CD4-positive, alpha-beta T cell treated with Interleukin-2 at 100 ng/mL for 4 hours (primary cell): ENCODE measurements at places on chromosomes 2 and 18.

- peak; percentile 22 for DNase-seq
Observed at GRCh38 chr2:160918906-160919503, 241.2 kb upstream of the TANK start.

DNA sequence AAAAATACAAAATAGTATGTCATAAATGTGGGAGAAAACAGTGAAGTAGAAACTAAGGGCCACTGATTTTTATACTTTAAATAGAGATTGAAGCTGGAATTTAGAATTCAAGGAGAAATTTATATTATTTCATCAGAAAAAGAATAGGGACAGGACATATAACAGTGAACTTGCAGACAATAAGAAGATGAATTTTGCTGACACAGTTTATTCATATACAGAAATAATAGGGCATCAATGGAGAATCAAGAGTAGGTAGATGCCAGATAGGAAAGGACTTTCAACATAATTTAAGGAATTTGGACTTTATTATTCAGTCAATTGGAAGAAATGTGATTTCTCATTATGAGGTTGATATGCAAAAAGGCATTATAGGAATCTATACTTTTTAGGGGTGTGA, 118.9 kb upstream of the HNMT start:
- no peak for DNase-seq

DNA sequence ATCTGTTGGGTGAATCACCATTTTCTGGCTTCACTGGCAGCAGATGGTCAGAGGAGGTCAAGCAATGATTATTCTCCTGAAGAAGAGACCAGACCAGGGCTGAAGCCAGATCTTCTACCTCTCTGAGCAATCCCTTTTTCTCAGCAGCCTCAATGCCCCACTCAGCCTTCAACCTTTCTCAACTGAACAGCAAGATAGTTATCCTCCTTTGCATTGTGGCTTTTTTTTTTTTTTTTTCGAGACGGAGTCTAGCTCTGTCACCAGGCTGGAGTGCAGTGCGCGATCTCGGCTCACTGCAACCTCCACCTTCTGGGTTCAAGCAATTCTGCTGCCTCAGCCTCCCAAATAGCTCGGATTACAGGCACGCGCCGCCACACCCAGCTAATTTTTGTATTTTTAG, 50.5 kb downstream of the ZFP36L2 start:
- peak; percentile 35 for DNase-seq

- DNase-seq = no peak
Observed at GRCh38 chr18:21481739-21482138, 118.8 kb downstream of the ESCO1 start.

DNA sequence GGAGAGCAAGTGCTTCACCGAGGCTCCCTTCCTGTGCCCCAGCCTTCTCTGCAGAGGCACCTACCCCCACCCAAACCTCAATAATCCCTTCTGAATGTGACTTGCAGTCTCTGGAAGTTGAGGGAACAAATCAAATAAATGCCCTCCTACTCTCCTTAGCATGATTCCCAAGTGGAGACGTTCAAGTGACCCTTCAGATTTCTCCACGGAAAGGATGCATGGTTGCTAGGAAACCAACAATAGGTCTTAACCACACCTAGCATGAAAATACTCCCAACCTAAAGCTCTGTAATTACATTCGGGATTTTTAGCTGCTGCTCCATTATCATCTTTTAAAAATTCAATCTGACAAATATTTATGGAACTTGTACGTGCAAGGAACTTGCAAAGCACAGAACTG, 50.2 kb upstream of the CABLES1 start:
- no peak for DNase-seq

- DNase-seq = no peak
Observed at GRCh38 chr2:126981476-126981875, 82.8 kb downstream of the TEX51 start.

GRCh38 chr2:105577762-105578161, 166.9 kb upstream of the NCK2 start:
- DNase-seq = no peak

DNA sequence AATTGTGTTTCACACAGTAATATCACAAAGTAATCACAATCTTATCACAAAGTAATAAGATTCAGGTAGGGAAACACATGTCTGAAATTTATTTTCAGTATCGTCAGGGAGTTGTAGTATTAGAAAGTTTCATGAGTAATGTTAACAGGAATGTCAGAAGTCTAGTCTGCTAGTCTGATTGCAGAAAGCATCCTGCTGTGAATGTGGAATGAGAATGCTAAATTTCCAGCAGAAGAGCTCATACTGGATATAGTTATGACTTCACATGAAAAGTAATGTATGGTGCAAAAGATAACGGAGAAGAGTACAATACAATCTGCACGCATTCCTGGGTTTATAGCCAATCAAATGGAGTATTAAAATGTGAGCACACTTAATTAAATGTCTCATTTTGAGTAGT, 494.7 kb upstream of the SETBP1 start:
- DNase-seq = no peak

GRCh38 chr18:48030616-48031480, 100.4 kb upstream of the SMAD2 start:
- no peak for DNase-seq

DNA sequence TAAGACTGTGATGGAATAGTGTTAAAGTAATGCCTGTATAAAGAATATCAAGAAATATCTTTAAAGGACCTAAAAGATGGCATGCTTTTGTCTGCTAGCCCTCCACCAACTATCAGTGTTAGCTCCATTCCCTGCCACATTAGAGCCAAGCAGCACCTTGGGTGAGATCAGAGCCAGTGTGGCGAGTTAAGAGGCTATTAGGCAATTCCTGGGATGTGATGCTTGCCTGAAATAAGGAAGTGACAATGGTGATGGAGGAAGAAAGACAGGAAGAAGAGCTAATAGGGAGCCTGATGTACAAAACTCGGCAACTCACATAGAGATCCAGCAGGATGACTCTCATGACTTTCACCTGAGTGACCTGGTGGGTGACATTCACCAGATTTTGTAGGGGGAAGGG, 143.5 kb downstream of the ZEB2 start:
- no peak for DNase-seq

DNA sequence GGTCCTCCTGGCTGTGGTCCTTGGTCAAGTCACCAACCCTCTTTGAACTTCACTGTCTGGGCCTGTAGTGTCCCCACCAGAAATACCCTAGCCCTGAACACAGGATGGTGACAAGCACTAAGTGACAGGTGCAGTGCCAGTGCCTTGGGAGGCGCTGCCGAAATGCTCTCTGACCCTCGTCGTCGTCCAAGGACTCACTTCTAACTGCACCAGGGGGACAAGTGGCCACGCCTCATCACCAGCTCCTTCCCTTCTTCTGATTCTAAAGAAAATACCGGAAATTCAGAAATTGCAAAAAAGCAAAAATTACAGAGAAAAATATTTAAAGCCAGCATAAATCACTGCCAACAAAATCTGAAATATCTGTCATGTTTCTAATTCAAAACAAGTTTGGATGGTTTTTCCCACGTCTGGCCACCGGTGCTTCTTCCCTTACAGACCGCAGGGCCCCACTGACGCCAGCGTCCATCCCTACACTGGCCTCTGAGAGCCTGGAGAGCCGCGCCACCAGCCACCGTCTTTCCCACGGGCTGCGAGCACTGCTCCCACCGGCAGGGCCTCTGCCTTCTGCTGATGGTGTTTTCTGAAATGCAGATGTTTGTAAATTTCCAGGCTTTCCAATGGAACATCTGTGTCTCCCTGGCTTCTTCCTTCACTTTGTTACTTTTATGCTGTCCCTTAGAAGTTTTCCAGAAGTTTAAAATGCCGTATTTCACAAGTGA, 37.4 kb upstream of the GPC1 start:
- no peak for DNase-seq

- peak; percentile 19 for DNase-seq
Observed at GRCh38 chr2:109238580-109238979, 109.6 kb downstream of the SH3RF3 start.

GRCh38 chr2:166766220-166766619, 122.1 kb upstream of the XIRP2 start:
- no peak for DNase-seq

GRCh38 chr2:74206180-74206688, 7.8 kb downstream of the MTHFD2 start:
- peak; percentile 78 for DNase-seq

GRCh38 chr18:37450434-37451132, 115.0 kb downstream of the CELF4 start:
- DNase-seq = no peak

DNA sequence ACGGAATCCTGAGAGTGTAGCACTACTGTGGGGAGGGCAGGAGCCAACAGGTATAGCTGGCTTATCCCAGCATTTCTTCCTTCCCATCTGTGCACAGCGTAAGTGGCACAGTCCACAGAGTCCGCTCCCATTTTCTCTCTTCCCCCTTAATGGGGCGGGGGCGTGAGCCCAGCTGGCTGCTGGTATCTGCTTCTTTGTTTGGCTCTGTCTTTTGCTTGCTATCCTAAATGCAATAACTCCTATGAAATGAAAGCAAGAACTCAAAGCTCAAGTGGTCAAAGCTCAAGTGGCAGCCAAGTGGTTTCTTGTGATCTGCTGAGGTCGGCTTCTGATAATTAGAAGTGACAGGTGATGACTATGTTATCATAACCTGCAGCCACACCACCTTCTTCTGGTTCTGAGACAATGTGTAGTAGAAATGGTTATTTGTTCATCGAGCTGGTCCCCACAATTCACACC, 192.7 kb downstream of the PLCL1 start:
- no peak for DNase-seq

DNA sequence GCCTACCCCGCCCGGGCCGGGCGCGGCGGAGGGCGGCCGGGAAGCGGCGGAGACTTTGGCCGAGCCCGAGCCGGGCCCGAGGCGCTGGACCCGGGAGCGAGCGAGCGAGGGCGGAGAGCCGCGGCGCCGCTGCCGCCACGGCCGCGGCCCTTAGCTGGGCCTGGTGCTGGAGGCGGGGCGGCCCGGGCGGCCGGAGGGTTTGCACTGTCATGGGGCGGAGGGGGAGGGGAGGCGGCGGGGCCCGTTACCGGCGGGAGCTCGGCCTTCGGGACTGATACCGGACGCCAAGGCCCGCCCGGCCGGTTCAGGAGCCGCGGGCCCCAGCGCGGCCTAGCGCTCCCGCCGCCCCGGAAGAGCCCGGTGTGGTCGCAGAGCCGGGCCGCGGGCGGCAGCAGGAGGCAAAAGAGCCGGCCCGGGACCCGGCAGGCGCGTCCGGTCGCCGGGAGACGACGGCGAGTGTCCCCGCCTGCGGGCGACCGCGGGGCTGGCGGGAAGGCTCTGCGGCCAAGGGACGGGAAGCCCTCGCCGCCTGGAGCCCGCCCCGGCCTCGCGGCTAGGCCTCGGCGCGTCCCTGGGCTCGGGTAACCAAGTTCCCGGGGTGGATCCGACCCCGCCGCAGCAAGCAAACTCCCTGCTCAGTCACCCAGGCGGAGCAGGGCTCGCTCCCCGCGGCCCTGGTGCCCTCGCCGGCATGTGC, 697 bp downstream of the KCMF1 start:
- DNase-seq = peak; percentile 66

- DNase-seq = no peak
Observed at GRCh38 chr18:23722646-23723045, 33.4 kb downstream of the LAMA3 start.

DNA sequence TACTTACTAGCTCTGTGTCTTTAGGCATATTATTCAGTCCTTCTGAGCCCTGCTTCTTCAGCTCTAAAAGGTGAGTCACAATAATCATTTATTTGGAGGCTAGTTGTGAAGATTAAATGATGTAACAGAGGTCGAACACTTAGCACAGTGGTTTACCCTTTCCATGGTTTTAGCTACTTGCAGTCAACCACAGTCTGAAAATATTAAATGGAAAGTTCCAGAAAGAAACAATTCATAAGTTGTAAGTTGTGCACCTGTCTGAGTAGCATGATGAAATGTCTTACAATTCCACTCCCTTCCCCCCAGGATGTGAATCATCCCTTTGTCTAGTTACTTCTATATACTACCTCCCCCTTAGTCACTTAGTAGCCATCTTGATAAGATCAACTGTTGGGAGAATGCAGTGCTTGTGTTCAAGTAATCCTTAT, 217.6 kb upstream of the THUMPD2 start:
- DNase-seq = no peak

DNA sequence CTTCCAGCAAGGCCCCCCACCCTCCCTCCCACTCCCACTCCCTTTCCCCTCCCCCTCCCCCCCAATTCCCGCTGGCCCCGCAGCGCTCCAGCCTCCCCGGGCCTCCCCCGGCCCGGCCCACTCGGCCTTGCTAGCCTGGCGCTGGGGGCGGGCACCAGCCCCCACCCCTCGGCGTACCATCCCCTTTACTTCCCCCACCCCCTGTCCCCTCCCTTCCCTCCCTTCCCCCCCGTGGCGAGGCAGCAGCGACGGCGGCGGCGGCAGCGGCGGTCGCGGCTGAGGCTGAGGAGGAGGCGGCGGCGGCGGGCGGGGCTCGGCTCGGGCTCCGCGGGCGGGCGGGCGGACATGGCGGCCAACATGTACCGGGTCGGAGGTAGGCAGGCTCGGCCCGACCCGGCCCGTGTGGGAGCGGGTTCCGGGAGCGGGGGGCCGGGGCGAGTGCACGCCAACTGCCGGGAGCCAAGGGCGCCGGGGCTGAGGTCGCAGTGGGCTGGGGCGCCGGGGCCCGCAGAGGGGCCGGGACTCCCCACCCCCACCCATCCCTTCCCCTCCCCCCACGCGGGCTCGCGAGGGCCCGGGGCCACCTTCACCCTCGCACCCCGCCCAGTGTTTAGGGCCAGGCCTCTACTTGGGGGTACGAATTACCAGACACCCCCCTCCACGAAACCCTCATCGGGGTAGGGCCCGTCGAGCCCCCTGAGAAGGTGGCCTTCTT, at the start of gene MTA3:
MTA3 (plus strand) TSS at position 232 of the 715 bp plus-strand sequence; CDS start at position 346, 114 bp downstream.
- DNase-seq = peak; percentile 58

DNA sequence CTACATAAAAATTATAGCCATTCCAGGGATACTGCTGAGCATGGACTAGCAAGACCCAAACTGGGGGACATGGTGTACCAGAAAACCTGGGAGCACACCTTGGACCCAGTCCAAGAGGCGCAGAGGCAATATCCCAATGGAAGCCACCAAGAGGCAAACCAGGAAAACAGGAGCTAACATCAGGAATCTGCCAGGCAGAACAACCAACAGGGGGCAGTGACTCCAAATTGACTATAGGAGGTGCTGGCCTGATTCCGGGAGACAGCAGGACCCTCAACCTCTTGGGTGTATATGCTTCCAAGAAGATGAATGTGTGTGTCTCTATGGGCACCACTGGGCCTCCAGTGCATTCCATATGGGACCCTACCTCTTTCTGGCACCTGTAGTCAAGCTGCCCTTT, 172.7 kb upstream of the ARL4C start:
- DNase-seq = no peak

DNA sequence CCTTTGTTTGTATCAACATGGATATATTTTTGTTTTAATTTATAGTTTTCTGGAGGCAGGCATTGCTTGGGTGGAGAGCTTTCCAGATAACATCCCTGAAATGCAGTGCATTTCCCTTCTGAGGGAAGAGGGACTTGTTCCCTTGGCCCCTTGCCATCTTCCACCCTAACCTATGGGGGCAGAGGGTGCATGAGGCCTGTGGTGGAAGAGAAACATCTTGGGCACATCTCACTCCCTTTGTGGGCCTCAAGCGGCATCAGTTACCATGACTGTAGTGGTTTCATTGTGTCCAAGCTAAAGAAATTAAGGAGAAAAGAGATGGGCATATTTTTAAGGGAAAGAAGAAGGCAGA, 5.3 kb upstream of the RPL37A start:
- no peak for DNase-seq
